Stimulated activated naive CD8-positive, alpha-beta T cell treated with anti-CD3 and anti-CD28 coated beads, Interleukin-15, amount 100 ng/mL, for 72 hours (primary cell): ENCODE measurements at places on chromosomes 12 and 14.

DNA sequence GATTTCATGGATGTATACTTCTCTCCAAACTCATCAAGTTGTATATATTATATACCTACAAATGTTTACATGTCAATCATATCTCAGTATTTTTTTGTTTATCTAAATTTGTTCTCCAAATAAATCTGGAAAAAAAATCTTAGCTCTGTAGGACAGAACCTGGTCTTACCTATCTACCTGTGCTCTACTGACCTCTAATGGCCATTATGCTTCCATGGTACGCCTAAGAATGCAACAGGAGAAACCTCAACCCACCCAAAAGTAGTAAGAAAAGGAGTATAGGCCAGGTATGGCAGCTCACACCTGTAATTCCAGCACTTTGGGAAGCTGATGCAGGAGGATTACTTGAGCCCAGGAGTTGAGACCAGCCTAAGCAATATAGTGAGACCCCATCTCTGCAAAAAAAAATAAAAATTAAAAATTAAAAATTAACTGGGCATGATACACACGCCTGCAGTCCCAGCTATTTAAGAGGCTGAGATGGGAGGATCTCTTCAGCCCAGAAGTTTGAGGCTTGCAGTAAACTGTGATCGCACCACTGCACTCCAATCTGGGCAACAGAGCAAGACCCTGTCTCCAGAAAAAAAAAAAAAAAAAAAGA is 8.7 kb downstream of the OR11H4 start:
- no peak for DNase-seq

- DNase-seq = no peak
Observed at GRCh38 chr12:110330544-110330943, 49.5 kb downstream of the ATP2A2 start.

DNA sequence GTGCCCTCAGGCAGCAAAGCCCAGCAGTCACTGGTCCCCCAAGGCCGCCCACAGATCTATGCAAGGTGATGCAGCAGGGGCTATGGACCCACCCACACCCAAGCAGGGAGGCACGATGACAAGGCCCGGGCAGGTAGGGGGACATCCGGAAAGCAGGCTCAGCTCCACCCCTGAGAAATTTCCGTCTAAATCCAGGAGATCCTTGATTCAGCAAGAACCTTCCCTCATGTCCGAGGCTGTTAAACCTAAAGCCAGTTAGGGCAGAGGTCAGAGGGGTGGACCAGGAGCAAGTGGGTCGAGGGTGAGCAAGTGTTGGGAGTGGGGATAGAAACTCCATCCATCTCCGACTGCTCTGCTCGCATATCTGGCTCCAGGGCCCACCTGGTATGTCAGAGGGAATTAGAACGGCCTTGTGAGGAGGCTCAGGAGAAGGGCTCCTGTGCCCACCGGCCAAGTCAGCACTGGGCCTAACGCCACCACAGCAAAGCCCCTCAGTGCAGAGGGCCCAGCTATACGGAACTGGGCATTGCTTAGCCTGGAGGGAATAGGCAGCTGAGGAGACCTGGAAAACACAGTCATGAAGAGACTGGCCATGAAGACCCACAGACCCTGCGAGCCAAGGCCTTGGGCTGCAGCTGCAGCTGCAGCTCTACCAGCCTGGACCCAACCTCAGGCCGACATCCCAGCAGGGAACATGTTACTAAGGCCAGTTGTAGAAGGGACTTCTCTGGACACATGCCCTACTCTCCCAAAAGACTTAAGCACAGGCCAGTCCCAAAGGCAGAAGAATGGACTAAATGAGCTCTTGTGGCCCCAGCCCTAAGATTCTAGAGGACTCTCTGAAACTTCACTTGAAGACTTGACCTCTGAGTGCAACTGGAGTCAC is 34.3 kb downstream of the DAD1 start:
- DNase-seq = peak; percentile 48

DNA sequence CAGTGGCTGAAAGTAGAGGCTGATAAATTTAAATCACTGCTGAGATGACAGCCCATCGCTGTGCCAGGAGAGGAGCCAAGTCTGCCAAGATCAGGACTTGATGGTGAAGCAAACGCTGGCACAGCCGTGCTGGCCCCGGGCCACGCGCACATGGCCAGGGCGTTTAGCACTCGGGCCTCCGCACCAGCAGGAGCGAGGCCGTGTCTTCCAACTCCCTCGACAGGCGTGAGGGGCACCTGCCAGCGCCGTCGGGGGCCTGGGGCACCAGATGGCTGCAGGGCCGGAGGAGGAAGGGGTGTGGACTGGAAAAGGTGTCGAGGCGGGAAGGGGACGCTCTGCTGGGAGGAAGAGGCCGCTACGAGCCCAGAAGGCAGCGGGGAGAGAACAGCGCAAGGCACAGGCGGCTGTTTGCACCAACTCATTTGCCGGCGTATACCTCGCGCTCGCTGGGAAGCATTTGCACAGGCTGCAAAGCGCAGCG is 29.5 kb downstream of the RIMBP2 start:
- no peak for DNase-seq

DNA sequence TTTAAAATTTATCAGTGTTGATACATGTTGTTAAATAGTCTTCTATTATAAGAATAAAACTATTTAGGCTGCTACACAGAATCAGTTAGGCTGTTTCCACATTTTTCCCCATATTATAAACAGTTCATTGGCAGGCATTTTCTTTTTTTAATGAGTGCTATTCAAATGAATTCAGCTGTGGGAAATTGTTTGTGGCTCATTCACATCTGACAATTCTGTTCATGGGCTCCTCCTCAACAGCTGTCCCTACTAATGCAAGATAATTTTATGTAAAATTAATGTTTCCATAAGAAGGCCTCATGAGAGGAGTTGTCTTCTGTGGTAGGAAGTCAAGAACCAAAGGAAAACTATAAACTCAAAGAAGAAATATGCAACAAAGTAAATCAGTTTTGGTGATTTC is 218.0 kb downstream of the PPFIA2 start:
- DNase-seq = no peak

DNA sequence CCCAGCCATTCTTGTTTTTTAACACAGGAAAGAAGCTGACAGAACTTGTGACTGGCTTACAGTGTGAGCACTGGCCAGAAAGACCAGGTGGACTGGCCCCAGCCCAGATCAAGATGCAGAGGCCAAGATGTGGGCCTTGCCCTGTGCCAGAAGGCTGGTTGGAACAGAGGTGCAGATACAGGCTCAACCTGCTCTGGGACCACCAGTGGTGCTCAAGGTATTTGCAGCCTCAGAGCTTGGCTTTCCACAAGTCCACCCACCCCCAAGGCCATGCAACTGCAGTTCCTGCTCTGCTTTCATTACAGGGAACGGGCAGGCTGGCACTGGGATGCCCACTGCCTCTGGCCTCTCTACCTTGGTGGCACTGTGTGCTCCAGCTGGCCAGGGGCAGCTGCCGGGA is 23.3 kb downstream of the ZFC3H1 start:
- no peak for DNase-seq

- no peak for DNase-seq
Observed at GRCh38 chr12:48078901-48079300, 27.0 kb downstream of the SENP1 start.

GRCh38 chr12:131075194-131075593 is 121.5 kb downstream of the ADGRD1 start:
- no peak for DNase-seq

GRCh38 chr14:22882529-22883172 is 371 bp upstream of the REM2 start:
- DNase-seq = no peak

- DNase-seq = peak; percentile 47
Observed at GRCh38 chr14:61438497-61438859, 117.1 kb downstream of the PRKCH start.

DNA sequence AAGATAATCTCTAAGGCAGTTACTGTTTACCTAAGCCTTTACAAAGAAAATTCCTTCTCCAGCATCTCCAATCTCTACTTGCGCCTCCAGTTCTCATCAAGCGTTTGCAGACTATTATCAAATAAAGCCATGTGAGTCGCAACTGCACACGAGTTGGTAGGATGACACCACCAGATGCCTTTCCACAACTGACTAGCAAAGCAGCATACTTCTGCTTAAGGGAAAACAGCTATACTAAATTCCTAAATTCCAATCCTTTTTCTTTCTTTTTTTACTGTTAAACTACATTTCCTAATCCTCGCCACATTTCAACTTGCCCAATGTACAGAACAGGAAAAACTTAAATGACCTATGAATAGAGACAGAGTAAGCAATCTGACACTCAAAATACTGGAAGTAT is 166.7 kb downstream of the ITPR2 start:
- DNase-seq = no peak
